ENCODE measurements at places on chromosomes 3 and 15. TPM values are rescaled to one million over a fixed set of nuclear protein-coding genes. Genes with fewer than 3 reads are reported as not detected.

DNA sequence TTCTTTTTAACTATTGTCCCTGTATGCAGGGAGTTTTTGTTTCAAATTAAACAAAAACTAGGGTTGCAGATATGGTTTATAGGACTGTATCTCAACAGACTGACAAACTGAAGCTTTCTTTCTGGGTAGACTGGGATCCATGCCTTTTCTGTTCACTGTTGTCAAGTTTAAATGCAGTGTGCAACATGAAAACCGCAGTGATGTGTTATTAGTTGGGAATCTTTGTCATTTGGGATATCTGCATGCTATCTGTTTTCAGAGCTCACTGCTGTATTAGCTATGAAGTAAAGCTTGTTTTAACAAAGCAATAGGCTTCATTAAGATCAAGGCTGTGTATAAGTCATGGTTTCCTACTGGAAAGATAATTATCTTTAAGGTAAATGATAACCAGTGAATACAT lies 21.4 kb upstream of the MCF2L2 start:
- DNase-seq = no peak

DNA sequence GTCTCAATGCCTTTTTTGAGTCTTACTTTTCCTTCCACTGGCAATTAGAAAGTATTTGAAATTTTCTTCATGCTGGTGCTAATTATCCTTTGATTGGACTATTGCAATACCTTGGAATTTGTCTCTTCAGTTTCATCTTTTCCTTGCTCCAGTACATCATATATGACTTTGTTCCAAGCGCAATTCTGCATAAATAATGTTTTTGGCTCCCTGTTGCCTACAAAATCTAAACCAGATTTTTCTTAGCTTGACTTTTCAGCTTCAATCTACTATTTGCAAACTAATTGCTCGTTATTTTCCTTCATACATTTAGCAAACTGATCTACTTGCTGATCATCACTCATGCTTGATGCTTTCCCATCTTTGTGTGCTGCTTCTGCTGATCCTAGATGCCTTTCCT lies 230.8 kb upstream of the GPR149 start:
- no peak for DNase-seq

DNA sequence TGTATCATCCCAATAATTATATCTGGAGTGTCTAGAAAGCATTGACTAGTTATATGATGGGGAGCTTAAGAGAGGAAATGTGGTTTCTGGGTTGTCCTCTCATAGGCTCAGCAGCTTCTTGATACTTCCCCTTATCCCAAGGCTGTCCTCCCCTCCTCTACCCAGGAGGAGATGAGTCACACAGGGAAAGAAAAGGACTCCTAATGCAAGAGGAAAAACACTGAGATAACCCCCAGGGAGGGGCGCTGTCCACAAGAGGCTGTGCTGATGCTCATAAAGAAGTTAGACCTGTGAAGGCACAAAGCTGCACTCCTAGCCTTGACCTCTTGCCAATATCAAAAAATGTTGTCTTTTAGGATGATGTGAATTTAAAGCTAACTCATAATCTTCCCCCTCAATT lies 28.8 kb upstream of the GYG1 start:
- DNase-seq = no peak

- DNase-seq = peak; percentile 18
These were observed 109.4 kb upstream of the RAD18 start for GRCh38 chr3:9072667-9073009.

DNA sequence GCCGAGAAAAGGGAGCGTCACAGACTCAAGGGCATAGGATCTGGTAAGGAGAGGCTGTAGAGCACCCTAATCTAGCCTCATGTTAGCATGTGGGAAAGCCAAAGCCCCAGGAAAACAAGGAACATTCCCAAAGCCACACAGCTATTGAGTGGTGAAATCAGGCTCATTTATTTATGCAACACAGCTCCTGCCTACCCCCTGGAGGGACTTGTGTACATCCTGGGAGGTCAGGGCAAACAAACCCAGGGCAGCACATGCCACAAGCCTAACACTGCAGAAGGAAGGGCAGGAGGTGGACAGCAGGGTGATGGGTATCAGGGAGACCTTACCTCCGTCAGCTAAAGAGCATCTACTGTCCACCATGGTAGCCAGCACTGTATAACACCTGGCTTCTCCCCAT lies 283.5 kb downstream of the RPLP1 start:
- no peak for DNase-seq

DNA sequence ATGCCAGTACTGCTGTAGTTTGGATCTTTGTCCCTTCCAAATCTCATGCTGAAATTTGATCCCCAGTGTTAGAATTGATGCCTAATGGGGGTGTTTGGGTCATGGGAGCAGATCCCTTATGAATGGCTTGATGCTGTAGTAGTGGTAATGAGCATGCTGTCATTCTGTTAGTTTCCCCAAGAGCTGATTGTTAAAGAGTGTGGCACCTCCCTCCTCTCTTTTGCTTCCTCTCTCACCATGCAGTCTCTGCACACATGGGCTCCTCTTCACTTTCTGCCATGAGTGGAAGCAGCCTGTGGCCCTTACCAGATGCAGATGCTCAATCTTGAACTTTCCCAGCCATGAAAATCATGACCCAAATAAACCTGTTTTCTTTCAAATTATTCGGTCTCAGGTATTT lies 141.3 kb upstream of the DPPA4 start:
- DNase-seq = no peak

GRCh38 chr15:34437687-34438086 lies at the start of gene GOLGA8A:
Gene GOLGA8A, minus strand, starts transcription at chr15:34437808. Its CDS starts 48,117 bp downstream, at chr15:34389691.
- peak; percentile 33 for DNase-seq

GRCh38 chr3:13053420-13053819 lies 19.8 kb downstream of the IQSEC1 start:
- no peak for DNase-seq

The ITIH1 gene
- not detected for total RNA-seq

The HRH1 gene
- total RNA-seq = 0.92 TPM

The VPS13C gene
- 79.6 TPM for total RNA-seq

The GOLGA6A gene
- total RNA-seq = not detected

The C3orf85 gene
- total RNA-seq = not detected

The SLC6A1 gene
- 0.23 TPM for total RNA-seq

Measured in gastrocnemius medialis (tissue), 4 donors.